ENCODE measurements at places on chromosomes 7 and 10.

- DNase-seq, result no peak
Measured at GRCh38 chr7:83819911-83820310, 171.0 kb upstream of the SEMA3E start.

DNA sequence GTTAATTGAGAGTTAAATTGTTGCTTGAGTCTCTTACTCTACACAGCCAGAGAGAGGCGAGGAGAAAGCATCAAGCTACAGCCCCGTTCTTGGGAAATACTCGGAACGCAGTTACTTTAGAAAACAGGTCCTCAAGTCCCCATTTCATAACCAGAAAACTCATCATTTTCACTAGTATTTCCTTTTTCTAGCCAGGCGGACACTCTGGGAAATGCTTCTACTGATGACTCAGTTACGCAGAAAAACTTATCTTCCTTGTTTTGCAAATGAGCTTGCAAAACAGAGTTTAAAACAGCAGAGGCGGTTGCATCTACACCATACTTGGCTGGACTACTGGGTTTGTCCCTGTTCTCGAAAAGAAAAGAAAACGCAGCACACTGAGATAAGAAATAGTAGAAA, 111.4 kb upstream of the FGFR2 start:
- no peak for DNase-seq

DNA sequence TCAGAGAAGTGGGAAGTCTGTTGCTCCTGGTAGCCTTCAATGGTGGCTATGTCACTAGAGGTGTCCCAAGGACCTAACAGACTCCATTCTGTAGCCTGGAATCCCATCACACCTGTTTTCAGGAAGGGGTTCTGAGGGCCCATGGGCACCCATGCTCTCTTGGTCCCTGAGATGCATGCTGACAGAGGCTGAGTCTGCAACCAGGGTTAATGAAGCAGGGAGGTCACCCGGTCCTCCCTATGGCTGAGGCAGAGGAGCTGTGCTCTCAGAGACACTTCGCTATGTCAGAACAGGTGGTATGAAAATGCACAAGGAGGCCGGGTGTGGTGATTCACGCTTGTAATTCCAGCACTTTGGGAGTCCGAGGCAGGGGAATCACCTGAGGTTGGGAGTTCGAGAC, 452.1 kb downstream of the TCERG1L start:
- DNase-seq, result no peak

GRCh38 chr10:135132-135600, at the start of gene ZMYND11:
TSS of gene ZMYND11 (plus strand) at chr10:135455. CDS start at chr10:180013, 44,558 bp downstream.
- peak; percentile 37 for DNase-seq

DNA sequence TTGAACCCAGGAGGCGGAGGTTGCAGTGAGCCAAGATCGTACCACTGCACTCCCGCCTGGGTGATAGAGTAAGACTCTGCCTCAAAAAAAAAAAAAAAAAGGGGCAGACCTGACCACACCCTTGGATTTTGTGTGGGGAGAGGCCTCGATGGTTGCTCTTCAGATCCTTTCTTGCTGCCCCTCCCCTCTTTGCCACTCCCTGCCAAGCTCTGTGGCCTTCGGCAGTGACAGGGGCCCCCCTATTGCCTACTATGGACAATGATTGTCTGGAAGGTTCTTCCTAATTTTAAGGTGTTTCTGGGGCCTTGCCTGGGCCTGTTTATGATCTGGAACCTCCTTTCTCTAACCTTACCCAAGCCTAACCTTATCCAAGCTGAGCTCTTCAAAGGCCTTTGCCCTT, 795 bp downstream of the PRF1 start:
- DNase-seq, result no peak

DNA sequence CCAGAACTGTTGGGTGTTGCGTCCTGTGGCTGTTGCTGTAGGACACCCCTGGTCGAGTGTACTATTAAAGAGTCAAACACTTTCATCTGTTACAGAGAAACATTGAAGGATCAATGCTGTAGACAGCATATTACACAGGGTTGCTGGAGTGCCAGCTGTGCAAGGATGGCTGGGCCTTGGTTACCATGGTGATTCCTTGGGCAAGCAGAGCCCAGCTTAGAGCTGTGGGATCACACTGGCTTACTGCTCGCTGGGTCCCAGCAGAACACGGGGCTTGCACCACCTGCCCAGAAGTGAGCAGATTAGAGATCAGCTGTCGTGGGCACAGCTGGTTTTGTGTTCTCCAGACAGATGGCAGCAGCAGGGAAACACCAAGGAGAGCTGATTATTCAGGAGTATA, 76.0 kb downstream of the GPR141 start:
- DNase-seq, result no peak

GRCh38 chr7:18445916-18446520, 49.5 kb upstream of the HDAC9 start:
- DNase-seq, result no peak

DNA sequence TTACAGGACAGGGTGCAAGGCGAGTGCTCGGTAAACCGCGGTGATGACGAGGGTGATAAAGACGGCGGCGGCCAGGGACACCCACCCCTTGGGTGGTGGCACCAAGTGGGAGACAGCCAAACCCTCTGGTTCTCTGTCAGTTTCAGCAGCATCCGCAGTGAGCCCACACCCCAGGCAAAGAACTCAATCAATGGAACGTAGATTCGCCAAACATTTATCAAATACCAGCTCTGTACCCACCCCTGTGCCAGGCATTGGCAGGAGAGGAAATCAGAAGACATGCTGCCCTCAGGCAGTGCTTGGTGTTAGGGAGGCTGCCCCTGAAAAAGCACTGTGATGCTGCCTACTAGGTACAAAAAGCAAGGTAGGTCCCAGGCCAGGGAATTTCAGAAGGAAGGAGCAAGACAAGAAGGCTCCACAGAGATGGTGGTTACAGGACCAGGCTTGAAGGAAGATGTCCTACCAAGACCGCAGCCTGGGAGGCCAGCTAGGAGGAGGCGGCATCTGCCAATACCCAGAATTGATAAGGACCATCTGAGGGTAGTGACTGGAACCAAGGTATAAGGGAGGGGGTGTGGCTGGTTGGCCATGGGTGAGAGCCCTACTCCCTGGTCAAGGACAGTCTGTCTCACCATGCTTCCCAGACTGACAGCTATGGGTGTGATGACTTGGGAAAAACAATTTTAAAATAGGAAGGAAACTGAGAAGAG, 10.2 kb upstream of the PNLIPRP2 start:
- DNase-seq, result no peak

DNA sequence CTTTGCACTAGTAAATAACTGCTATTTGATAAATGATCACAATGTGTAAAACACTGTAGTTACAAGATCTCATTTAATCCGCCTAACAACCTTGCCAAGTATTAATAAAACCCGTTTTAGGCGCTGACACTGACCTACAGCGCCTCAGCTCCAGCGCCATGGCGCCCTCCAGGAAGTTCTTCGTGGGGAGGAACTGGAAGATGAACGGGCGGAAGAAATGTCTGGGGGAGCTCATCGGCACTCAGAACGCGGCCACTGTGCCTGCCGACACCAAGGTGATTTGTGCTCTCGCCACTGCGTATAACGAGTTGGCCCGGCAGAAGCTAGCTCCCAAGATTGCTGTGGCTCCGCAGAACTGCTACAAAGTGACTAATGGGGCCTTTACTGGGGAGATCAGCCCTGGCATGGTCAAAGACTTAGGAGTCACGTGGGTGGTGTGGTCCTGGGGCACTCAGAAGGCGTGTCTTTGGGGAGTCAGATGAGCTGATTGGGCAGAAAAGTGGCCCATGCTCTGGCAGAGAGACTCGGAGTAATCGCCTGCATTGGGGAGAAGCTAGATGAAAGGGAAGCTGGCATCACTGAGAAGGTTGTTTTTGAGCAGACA, 1.1 kb upstream of the TNPO3 start:
- DNase-seq, result no peak

GRCh38 chr10:119859420-119860258, 13.0 kb downstream of the MCMBP start:
- DNase-seq, result no peak

GRCh38 chr7:33449847-33450246, 320.5 kb downstream of the BBS9 start:
- DNase-seq, result no peak

- no peak for DNase-seq
Measured at GRCh38 chr7:111531993-111532392, 30.3 kb downstream of the IMMP2L start.

DNA sequence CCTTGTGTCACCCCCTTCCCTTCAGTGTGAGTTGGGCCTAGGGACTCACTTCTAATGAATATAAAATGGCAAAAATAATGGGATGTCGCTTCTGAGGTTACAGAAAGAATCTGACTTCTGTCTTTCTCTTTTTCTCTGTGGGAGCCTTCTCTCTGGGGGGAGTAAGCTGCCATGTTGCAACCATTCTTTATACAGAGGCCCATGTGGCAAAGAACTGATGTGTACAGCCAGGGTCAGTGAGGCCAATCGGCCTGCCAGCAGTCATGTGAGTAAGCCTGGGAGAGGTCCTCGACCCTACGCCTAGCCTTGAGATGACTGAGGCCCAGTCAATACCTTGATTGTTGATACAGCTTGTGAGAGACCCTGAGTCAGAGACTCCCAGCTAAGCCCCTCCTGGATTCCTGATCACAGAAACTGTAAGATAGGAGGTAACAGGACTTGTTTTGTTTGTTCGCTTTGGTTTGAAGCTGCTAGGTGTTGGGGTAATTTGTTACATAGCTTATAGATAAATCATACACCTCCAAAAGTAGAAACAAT, 1.7 kb downstream of the TCAF1 start:
- no peak for DNase-seq

DNA sequence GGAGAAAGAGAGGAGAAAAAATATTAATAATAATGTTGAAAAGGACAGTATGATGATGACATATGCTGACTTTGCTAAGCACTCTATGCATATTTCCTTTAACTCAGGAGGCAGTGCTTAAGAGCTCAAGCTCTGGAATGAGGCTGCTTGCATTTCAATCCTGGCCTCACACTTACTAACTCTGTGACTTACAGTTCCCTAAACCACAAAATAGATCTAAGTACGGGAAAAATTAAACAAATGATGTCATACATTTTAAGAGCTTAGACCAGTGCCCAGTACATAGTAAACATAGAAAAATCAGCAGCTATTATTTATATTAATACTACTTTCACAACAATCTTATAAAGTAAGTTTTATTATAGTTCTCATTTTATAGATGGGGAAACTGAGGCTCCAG, 61.3 kb downstream of the GFRA1 start:
- DNase-seq, result no peak

DNA sequence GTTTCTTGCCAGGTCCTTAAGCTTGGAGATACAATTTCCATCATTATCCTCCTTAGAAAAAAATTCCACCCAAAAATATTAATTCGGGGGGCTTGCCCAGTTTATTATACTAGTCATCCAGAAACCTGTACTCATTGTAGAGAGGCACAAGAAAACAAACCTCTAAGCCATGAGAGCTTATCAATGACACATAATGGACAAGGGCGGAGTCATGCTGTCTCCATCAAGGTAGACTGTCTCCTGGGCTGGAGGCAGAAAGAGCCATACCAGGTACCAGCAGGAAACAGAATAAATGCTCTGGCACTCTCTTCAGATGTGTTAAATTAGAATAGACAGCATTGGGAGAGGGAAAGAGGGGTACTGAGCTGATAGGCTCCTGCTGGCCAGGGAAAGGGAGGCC, 69.8 kb upstream of the GSDME start:
- DNase-seq, result no peak

- DNase-seq, result no peak
Measured at GRCh38 chr7:148794476-148794875, 89.6 kb downstream of the EZH2 start.

GRCh38 chr10:30002426-30003266, 56.7 kb downstream of the JCAD start:
- DNase-seq, result peak; percentile 11

GRCh38 chr10:35913628-35914027, 271.5 kb upstream of the FZD8 start:
- DNase-seq, result no peak

- DNase-seq, result no peak
Measured at GRCh38 chr7:104629408-104629807, 301.0 kb downstream of the LHFPL3 start.

DNA sequence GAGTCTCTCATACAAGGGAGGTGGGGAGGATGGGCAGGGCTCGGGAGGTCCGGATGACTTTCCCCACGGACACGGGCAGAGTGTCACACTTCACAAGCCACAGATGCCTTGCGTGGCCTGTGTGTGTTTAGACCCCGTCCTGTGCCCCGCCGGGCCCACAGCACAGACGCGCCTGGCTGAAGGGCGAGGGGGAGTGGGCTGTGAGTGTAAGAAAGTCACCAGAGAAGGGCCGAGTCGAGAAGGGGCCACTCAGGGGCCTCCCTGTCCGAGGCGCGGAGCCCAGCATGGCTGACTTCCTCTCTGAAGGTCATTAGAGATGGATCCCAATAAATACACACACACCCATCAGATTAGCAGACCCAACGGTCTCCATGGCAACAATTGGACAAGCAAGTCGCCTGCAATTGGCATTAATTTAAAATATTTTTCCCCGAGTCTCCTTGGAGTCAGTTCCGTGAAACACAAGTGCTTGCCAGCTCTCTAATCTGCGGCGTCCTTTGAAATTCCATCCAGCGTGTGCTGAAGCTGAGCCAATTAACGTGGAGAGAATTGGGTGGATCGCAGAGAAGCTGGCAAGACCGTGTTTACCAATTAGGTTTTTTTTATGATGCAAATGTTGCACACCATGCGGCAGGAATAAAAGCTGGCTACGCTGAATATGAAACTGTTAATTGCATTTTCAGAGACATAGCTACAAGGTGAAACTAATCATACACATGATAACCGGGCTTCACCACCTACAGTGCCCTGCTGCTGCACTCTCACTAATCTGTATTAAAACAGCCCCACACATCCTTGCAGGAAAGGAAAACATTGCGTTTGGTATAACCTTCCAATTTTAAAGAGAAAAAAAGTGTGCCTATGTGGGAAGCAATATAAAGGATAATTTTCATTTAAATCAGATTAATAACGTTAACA, 571.2 kb downstream of the PTPRN2 start:
- no peak for DNase-seq

- DNase-seq, result no peak
Measured at GRCh38 chr7:124318721-124319450, 286.0 kb upstream of the TMEM229A start.

GRCh38 chr7:107768263-107768662, 24.3 kb downstream of the CBLL1 start:
- DNase-seq, result no peak

GRCh38 chr10:15137036-15137359, 31.5 kb downstream of the NMT2 start:
- DNase-seq, result no peak
